Hippocampal formation (tissue), 2 donors: ENCODE measurements at places on chromosomes 6 and 20.

- DNase-seq, result no peak
Observed at GRCh38 chr6:166527849-166528248, 58.6 kb downstream of the RAMACL start.

GRCh38 chr6:168088161-168089053 is 9.4 kb upstream of the FRMD1 start:
- DNase-seq, result no peak

GRCh38 chr6:170172825-170173256 is 118.0 kb downstream of the DLL1 start:
- DNase-seq, result no peak

GRCh38 chr6:170155464-170156196 is 135.2 kb downstream of the DLL1 start:
- DNase-seq, result no peak

DNA sequence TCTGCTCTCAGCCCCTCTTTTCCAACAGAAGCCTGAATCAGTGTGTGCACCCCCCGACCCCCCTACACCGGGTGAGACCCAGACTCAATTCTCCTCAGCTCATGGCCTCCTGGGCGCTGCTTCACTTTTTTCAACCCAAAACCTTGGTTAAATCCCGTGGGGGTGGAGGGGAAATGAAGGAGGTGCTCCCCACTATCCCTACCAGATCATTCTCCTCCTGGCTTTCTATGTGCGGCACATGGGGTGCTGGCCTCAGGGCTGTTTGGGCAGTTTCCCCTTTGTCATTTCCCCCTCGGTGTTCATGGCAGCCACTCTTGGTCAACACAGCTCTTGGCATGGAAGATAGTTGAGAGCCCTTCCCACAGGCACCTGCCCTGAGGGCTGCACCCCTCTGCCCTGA is 4.6 kb downstream of the CST4 start:
- no peak for DNase-seq

DNA sequence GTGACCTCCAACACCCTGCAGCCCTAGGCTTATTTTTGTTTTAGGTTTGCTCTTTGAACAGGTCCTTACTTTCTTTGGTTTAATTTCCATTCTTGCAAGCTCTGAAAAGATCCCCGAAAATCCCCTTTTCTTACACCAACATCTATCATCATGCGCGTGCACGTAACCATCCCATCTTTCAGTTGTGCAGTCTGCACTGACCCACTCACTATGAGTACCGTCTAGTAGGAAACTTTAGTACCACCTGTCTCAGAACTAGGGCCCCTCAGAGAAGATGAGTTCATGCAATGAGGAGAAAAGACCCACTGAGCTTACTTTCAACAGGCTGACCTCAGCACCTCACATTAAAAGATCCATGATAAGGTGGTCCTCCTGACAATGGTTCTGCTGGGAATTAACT is 120.6 kb upstream of the AGPAT4 start:
- no peak for DNase-seq

DNA sequence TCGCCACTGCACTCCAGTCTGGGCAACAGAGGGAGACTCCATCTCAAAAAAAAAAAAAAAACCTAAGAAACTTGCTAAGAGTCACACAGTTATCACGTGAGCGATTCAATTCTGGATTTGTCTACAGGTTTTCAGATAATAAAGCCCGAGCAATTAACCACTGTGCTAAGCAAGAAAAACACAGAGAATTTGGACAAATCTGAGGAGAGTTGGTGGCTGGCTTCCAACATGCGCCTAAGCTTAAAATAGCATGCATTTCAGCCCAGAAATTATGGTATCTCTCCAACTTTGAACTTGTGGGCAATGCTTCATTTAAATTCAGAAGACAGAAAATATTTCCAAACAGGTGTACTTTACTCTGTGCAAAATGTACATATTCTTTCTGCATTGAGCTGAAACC is 232.9 kb downstream of the TSHZ2 start:
- no peak for DNase-seq

DNA sequence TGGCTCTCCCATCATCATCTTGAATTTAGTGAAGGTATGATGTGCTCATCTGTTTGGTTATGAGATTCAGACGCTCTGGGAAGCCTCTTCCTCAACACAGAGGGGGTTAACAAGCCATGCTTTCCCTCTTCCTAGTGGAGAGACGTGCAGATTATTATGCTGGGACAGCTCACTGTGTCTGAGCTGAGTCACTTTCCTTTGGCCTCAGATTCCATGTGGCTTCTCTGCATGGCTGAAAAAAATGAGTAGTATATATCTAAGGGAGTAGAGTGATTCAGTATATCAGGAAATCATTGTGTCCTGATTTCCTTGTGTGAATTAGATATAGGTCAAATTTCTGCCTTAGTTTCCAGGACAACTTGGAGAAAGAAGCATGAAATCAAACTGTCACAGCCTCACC is 52.6 kb downstream of the FIG4 start:
- no peak for DNase-seq

DNA sequence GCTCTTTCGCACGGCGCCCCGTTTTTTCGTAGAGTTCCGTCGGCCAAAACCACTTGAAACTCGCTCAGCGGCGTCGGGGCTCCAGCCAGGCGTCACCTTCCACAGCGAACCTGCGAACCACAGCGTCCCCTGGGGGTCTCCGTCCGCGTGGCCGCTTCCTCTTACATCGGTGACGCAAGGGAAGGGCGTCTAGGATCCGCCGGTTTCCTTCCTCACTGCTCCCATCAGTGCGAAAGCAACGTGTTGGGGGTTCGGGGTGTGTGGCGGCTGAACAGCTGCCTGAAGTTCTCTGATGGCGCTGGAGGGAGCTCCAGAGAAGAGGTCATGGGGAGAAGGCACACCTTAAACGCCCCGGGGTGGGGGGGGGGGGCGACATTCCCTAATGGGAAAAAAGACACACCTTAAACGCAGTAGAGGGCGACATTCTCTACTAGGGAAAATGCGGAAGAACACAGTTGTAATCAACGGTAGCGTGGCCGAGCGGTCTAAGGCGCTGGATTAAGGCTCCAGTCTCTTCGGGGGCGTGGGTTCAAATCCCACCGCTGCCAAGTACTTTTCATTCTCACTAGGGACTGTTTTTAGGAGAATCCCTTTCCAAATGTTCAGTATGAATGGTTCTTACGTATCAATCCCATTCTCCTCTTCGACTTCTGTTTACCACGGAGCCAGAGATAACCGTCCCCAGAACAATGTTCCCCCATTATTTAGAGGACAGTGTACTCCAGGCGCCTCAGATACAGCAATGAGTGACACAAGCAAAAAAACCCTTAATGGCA is 16.4 kb downstream of the ZNF311 start:
- DNase-seq, result no peak

DNA sequence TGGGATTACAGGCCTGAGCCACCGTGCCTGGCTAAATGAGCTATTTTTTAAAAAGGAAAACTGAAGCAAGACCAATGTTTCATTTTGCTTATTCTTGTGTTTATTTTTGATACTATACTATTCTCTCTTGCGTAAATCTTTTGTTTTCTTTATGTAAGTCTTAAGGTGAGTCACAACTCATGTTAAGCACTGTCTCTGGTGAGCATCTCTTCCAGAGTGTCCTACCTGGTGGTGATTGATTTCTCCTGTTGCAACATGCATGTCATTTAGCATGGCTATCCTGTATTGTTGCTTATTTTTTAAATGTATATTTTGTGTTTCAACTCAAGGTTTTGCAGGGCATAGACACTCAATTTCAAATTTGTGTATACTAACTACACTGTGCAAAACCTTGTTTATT is 336.0 kb downstream of the RFPL4B start:
- DNase-seq, result no peak

DNA sequence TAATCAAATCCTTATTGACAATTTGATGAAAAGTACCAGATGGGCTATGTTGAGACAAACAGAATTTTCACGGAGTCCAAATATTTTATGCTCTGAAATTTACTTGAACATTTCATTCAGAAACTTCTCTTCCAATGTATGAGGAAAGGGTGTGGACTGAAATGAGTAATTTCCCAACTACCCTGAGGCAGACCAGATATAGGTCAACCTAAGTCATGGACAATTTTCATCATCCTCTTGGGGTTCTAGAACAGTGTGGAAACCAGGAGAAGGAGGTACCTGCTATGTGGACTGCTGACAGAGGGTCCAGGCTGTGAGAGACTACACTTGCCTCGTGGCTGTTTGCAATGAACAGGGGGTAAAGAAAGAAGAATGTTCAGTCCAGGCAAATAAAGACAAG is 323.0 kb downstream of the ESR1 start:
- no peak for DNase-seq

DNA sequence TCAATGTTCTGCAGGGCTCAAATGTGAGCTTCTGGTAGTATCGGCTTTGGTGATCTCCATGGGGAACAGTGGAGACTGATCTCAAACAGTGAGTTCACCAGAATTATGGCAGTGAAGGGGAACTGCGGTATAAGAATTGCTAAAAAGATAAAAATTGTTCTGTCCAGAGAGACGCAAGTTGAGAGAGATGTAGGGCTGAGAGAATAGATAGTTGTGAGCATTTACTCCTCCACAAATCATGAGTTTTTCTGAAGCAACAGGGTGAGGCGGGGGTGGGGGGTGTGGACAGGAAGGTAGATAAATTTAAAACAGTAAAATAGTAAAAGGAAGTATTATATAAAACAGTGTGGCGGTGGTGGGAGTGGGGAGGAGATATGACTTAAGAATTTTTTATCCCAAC is 98.6 kb upstream of the NEDD9 start:
- no peak for DNase-seq

- no peak for DNase-seq
Observed at GRCh38 chr6:81023007-81023582, 729.4 kb downstream of the TENT5A start.

GRCh38 chr6:74269600-74269858 is 573.5 kb downstream of the CD109 start:
- DNase-seq, result no peak

DNA sequence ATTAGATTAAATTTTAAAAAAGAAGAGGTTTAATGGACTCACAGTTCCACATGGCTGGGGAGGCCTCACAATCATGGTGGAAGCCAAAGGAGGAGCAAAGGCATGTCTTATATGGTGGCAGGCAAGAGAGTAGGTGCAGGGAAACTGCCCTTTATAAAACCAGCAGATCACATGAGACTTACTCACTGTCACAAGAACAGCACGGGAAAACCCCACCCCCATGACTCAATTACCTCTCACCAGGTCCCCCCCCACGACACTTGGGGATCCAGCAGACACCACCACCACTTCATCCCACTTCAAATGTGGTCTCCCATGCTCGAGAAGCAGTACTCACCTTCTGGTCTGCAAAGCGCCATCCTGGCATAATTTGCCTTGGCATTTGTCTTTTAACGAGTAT is 24.6 kb downstream of the MTFR2 start:
- no peak for DNase-seq

GRCh38 chr20:4574356-4574690 is 147.4 kb upstream of the PRND start:
- no peak for DNase-seq

DNA sequence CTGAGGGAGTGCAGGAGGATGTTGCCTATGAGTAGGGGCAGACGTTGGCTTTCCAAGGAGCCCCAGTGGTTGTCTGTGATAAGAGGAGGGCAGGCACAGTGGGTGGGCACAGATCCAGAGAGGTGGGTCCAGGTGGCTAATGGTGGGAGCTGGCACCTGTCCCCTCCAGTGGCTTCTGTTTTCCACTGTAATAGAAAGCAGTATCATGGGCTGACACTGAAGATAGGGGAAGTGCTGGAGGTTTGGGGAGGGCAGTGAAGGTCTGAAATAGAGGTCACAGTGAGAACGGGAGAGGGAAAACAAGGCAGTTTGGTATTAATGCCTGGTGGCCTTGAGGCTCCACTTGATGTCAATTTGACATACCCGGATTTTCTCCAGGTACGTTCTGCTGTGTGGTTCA is 10.5 kb upstream of the TXNDC5 start:
- no peak for DNase-seq

DNA sequence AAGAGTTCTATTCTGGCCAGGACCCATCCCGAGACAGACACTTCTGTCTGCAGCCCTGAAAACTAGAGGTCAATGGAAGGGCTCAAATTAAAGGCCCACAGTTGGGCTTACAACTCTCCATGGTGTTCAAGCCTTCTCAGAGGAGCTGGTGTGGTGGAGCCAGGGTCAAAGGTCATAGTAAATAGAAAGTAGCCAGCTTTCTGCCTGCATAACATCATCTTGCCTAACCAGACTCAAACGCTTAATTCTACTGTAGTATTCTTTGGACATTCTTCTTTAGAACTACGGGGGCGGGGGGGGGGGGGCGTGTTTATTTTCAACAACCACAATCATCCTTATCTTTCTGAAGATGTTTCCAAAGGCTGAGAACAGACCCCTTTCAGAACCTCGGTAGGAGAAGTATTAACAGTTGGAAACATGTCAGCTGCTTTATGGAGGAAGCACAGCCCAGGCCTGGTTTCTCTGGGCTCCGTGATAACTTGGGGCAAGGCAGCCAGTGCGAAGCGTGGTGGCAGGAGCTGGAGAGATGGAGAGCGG is 1.5 kb upstream of the RREB1 start:
- DNase-seq, result no peak

DNA sequence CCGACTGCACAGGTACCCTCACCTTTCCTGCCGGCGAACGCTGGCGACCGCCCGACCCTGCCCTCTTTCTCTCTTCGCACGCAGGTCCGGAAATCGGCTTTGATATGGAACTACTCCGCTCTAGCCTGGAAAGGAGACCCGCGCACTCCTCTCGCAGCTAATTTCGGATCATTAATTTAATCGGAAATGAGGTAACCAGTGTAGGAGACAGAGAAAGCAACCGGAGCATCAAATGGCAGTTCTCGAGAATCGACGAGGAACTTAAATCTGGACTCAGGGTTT is 949 bp upstream of the ATXN1 start:
- no peak for DNase-seq

- no peak for DNase-seq
Observed at GRCh38 chr20:41183391-41183790, 46.0 kb downstream of the PLCG1 start.
